ENCODE measurements at places on chromosomes 7 and 10.

DNA sequence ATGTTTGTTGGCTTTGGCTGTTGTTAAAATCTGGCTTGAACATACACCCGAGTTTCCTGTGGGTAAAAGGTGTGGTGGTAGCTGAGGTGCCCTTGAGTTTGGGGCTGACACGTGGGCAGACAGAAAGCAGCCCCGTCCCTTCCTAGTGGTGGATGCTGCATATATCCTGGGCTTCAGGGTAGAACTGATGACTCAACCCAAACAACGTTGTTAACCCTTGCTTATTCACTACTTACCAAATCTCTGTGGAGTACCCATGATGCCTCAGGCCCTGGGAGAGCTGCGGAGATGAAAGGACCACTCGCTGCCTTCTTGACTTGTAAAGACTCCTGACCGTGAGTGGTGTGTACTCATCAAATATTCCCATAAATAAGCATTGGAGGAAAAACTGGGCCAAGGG, 245.1 kb downstream of the RAB11FIP2 start:
- no peak for DNase-seq

DNA sequence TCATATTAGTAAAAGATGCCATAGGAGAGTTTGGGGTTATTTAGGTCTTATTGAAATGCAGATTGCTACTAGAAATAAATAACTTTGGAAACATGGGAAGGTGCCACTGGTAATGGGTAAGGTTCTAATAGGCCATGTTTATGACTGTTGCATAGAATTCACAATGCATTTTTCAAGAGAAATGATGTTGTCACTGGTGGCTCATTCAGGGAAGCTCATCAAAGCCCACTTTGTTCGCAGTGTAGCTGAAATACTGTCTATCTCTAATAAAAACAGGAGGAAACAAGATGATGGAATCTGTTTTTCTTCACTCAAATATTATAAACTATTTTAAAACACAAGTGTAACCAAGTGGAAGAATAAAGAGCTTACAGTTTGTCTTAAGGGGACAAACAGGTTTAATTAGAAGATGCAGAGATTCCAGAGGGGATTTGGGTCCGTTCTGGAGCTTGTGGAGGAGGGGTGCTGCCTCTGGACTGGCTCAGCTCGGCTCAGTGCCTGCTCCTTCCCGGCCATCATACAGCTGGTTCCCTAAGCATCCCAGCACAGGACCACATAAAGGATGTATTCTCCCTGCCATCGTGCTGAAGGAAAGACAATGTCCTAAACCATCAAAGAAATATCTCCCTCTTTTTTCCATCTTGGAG, 20.4 kb downstream of the OPALIN start:
- DNase-seq: no peak

DNA sequence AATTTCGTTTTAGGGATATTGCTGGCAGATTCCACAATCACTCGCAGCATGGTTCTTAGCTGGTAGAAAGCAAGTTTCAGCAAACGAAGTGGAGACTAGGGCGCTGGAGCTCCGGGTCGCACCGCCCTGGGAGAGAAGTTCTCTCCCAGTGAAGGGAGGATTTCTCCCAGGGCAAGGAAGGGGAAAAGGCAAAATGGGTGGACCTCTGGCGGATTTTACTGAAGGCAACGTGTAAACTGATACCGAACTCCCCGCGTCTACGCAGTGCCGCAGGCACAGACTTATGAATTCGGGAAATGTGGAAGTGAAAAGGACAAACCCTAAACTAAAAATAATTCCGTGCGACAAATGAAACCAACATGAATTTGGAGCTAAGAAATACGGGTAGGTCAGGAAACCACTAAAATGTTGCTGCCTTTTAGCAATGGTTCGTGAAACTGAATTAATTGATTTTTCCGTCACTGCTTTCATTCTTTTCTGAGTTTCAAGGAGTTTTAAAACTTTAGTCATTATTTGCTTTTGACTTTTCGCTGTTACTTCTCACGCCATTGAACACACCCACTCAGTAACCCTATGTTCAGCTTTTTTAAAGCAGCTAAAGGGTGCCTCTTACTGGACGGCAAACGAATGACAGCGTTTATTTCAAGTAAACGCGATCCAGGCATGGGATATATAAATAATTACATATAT, at the start of gene MYOF:
MYOF (minus strand) TSS at position 190 of the 690 bp plus-strand sequence; CDS start at position 50, 140 bp downstream.
- DNase-seq: peak; percentile 93

DNA sequence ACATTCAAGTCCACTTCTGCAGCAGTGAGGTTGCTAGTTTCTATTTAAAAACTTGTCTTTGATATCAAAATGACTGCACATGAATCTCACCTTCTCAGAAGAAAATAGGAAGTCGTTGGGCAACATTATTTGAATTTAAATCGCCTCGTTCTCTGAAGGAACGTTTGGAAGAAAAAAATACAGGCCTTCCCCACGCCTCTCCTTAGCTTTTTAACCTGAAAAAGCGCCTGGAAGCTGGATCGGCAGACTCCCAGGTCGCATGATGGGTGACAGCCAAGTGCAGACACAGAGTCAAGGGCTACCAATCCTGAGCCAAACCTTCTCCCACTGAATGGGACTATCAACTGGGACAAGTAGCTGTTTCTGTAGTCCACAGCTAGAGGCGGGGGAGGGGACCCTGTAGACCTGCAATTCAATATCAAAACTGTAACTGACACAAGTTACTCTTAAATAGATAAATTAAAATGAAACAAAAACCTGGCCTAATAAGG, 2.2 kb downstream of the FAM53B start:
- no peak for DNase-seq

DNA sequence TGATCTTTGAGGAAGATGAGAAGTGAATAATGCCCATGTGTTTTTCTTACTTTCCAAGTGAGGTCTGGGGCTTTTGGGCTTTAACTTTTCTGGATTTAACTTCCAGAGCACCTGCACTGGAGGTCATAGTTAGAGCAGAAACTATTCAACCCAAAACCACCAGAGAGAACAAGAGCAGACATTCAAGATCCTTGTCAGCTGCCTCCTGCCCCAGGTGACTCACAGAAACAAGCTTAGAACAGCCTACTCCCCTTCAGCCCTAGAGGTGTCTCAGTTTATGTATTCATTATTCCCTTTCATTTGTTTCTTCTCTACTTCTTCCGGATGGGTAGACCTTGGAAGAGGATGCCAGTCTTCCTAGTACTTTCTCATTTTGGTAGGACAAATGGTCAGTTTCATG, 270.5 kb downstream of the CNTNAP2 start:
- DNase-seq: no peak

DNA sequence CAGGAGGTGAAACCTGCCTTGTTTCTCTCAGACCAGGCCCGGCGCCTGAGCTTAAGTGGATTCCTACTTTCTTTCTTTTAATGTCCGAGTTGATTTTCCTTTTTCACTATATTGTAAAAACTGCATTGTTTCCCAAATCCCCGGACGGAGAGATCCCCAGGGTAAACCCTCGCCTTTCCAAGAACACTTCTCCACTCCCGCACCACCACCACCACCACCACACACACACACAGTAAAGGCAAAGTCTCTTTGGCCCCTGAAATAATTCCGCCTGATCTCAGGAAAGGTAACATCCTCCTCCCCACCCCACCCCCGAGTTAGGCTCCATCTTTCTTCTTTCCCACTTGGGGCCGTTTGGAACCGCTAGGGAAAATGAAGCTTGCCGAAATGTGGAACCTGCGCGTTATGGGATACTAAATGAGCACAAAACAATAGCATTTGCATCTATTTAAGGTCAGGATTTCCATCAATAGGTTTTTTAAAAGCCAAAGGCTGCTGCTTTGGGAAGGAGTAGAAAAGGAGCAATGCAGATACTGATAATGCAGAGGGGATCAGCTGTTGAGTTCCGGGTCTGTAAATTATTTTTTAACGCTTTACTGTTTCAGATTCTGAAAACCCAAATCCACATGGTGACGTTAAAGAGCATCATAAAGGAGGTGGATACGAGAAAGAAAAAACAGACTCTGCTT, 2.5 kb downstream of the HPSE2 start:
- no peak for DNase-seq

DNA sequence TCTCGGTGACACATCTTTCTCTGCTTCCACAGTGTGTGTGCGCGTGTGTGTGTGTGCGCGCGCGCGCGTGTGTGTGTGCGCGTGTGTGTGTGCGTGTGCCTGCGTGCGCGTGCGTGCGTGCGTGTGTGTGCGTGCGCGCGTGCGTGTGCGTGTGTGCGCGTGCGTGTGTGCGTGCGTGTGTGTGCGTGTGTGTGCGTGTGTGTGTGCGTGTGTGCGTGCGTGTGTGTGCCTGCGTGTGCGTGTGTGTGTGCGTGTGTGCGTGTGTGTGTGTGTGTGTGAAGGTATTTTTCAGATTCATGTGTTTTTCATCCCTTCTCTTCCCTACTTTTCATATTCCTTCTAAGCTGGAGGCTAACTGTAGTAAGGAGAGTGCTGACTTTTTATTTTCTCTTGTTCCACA, 148.4 kb downstream of the CREB5 start:
- DNase-seq: no peak

- peak; percentile 65 for DNase-seq
These were observed 186.1 kb downstream of the BMPER start for GRCh38 chr7:34091321-34091917.

DNA sequence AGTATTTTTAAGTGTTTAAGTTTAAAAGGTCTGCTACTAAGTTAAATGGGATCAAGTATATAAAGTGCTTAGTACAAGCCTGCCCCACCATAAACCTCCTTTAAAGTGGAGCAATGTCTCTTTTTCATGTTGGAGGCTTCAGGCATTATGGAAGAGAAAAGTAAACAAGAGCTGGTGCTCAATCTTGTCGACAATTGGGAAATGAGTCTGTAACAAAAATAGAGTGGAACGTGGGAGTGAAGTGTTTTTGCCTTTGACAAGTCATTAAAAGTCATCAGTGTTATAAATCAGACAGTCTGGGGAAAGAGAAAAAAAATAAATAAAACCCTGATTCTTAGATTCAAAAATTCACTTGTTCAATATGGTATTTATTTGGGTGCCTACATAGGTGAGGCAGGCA, 44.7 kb downstream of the DNAJC12 start:
- no peak for DNase-seq

GRCh38 chr7:7565018-7565680, 1.5 kb upstream of the MIOS start:
- DNase-seq: no peak

DNA sequence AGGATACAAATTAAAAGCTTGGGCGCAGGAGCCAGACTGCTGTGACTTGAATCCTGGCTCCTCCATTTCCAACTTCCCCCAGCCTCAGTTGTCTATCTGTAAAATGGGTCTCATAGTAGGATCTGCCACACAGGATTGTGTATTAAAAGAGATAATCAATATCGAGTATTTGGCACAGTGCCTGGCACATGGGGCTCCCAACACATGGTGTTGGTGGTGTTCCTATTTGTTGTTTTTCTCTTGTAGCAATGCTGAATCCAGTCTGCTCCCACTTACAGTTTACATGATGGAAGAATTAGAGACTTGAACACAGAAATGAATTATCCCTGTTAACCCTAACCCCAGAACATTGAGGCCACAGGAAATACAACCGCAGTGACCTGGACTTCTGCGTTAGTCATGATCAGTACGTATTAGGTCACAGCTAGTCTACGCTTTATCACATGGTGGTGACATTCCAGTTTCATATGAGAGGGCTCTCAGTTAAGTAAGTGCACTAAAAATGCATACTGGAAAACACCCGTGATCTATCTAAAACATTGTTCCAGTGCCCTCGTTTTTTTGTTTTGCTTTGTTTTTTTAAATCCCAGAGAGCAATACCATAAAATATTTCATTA, 169.5 kb upstream of the KLF14 start:
- DNase-seq: peak; percentile 94

- no peak for DNase-seq
These were observed 21.2 kb downstream of the ASB15 start for GRCh38 chr7:123622660-123623386.

DNA sequence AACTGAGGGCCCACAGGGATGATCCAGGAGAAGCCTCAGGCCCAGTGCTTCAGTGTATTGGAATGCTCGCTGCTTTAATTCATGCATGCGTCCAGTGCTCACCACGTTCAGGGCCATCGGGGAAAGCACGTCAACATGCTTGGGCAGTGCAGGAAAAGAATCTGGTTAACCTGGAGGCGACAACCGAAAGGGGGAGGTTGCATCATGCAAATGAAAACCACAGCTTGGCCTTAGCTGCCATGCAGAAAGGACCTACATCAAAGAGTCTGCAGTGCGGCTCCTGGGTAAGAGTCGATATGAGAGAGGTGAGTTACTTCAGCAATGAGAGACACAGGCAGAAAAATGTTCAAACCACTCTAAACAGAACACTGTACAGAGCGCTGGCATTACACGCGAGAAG, 440.1 kb downstream of the KCNMA1 start:
- no peak for DNase-seq

- peak; percentile 16 for DNase-seq
These were observed 46.4 kb downstream of the RAMP3 start for GRCh38 chr7:45203936-45204445.

GRCh38 chr10:90175161-90175681, 473.8 kb downstream of the KIF20B start:
- no peak for DNase-seq

GRCh38 chr7:32243687-32244290, 173.6 kb upstream of the PDE1C start:
- DNase-seq: no peak

DNA sequence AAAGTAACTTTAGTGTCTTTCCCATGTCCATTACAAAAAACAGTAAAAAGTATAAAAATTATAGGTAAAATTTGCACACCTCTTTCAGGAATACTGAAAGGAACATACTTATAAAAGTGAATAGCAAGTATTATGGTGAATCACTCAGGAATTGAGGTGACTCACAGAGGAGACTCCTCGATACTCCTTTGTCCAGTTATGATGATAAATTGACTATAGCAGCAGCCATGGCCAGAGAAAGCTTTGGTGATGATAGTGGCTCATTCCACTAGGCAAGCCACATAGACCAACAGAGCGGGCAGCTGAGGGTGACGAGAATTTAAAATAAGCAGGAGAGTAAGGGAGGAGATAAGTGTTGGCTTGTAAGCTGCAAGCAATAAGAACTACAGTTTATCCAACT, 1231.1 kb upstream of the CELF2 start:
- peak; percentile 79 for DNase-seq

DNA sequence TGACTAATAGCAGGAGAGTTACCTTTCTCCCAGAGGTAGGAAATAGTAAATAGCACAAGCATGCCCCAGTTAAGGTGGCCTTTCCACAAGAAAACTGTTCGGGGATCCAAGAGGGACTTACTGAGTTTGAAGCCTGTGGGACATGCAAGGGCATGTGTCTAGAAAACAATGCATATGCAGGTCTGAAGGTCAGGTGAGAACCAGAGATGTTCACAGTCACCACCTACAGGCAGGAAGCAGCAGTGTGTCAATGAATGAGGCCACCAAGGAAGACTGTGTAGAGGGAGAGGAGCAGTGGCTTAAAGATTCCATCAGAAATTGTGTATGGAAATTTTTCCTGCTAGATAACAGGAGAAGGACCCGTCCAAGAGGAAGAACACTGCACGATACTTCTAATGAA, 66.0 kb downstream of the CALD1 start:
- DNase-seq: no peak

GRCh38 chr7:1749864-1750466, 79.9 kb downstream of the ELFN1 start:
- no peak for DNase-seq

- peak; percentile 99 for DNase-seq
These were observed 28.1 kb downstream of the ARL4A start for GRCh38 chr7:12715372-12716133.

GRCh38 chr10:9951481-9952257, 1066.0 kb upstream of the CELF2 start:
- DNase-seq: no peak

GRCh38 chr7:46628389-46628788, 707.3 kb upstream of the IGFBP3 start:
- DNase-seq: no peak

GRCh38 chr10:87054373-87055295, 34.5 kb downstream of the FAM25A start:
- peak; percentile 82 for DNase-seq

Measured in astrocyte of the spinal cord (primary cell).